B cell (primary cell): ENCODE measurements at places on chromosomes 16 and 17.
A peak's percentile ranks its signal among the peaks of the same experiment; 100 is the strongest.

DNA sequence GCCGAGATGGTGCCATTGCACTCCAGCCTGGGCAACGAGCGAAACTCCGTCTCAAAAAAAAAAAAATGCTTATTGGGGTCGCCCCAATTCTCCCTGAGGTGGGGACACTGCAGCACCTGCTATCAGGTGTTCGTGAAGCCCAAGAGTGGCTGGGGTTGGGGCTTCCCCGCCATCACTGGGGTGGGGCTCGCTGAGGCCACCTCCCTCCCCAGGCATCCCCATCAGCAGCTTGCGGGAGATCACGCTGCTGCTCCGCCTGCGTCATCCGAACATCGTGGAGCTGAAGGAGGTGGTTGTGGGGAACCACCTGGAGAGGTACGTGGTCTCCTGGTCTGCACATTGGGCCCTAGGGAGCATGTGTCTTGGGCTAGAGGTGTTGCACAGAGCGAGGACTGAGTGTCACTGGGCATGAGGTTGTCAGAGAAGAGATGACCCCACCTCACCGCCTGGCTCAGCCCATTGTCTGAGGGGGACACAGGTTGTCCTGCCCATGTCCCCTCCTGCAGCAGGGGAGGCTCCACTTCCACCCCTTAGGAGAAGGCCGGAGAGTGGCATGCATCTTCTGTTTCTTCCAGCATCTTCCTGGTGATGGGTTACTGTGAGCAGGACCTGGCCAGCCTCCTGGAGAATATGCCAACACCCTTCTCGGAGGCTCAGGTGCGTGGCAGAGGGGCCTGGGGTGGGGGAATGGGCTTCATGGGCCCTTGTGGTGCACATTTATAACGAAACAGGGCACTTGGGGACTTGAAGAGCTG lies 4.9 kb downstream of the CDK10 start:
- H3K27ac ChIP-seq: no peak overlapping the region
- H3K36me3 ChIP-seq: peaks cover 2% of the 10 kb centered on the region
- H3K4me1 ChIP-seq: peaks cover 9% of the 10 kb centered on the region

GRCh38 chr16:3578121-3578520 lies 918 bp upstream of the NLRC3 start:
- DNase-seq: peak; percentile 43
- peaks cover 45% of the 10 kb centered on the region for H3K4me1 ChIP-seq
- H3K27ac ChIP-seq: peak overlapping the region; percentile 56
- H3K36me3 ChIP-seq: no peaks in the 10 kb centered on the region
- peak overlapping the region; percentile 93 for H3K4me3 ChIP-seq

GRCh38 chr17:50035421-50035879 lies 20.5 kb upstream of the ITGA3 start:
- H3K27me3 ChIP-seq: no peaks in the 10 kb centered on the region
- DNase-seq: no peak
- H3K4me1 ChIP-seq: no peaks in the 10 kb centered on the region
- H3K36me3 ChIP-seq: no peaks in the 10 kb centered on the region
- no peak overlapping the region for H3K4me3 ChIP-seq
- H3K27ac ChIP-seq: no peak overlapping the region

GRCh38 chr16:17342031-17342430 lies 128.7 kb downstream of the XYLT1 start:
- no peak overlapping the region for H3K4me3 ChIP-seq
- H3K27me3 ChIP-seq: no peaks in the 10 kb centered on the region
- H3K4me1 ChIP-seq: peaks cover 70% of the 10 kb centered on the region

GRCh38 chr16:67571981-67572431 lies 9.7 kb downstream of the CTCF start:
- H3K4me3 ChIP-seq: no peak overlapping the region
- H3K27me3 ChIP-seq: no peaks in the 10 kb centered on the region
- peaks cover 6% of the 10 kb centered on the region for H3K4me1 ChIP-seq
- no peak for DNase-seq
- no peaks in the 10 kb centered on the region for H3K36me3 ChIP-seq

DNA sequence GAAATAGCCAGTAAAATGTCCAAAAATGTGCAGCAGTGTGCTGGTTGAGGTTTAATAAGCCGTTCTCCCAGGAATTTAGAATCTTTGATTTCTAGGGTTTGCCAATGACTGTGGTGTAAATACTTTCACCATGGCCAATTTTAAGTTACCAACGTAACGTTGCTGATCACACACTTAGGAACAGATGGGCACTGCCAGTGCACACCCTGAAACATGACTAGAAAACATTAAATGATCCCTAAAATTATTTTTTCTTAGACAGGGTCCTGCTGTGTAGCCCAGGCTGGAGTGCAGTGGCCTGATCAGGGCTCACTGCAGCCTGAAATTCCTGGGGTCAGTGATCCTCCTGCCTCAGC lies 3.2 kb downstream of the CA5A start:
- no peaks in the 10 kb centered on the region for H3K36me3 ChIP-seq
- H3K4me3 ChIP-seq: no peak overlapping the region
- no peaks in the 10 kb centered on the region for H3K27me3 ChIP-seq
- no peak for DNase-seq
- no peaks in the 10 kb centered on the region for H3K4me1 ChIP-seq
